ENCODE measurements at places on chromosomes 13 and 19.

DNA sequence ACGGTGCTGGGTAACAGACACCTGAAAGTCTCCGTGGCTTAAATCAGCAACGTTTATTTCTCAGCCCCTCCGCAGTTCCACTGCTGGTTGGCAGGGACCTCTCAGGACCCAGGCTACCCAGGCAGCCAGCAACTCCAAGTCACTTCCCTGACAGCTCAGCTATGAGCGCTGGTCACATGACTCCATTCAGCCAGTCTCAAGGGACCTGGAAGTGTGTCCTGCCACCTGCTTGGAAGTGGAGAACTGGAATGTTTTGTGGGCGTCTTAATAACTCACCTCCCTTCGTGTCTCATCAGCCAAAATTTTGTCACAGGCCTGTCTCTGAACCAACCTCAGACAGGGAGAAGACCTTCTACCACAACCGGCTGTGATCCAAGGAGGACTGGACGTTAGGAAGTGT is 72.8 kb downstream of the DPF1 start:
- no peak for DNase-seq

GRCh38 chr13:95505986-95506385 is 46.5 kb upstream of the CLDN10 start:
- no peak for DNase-seq

DNA sequence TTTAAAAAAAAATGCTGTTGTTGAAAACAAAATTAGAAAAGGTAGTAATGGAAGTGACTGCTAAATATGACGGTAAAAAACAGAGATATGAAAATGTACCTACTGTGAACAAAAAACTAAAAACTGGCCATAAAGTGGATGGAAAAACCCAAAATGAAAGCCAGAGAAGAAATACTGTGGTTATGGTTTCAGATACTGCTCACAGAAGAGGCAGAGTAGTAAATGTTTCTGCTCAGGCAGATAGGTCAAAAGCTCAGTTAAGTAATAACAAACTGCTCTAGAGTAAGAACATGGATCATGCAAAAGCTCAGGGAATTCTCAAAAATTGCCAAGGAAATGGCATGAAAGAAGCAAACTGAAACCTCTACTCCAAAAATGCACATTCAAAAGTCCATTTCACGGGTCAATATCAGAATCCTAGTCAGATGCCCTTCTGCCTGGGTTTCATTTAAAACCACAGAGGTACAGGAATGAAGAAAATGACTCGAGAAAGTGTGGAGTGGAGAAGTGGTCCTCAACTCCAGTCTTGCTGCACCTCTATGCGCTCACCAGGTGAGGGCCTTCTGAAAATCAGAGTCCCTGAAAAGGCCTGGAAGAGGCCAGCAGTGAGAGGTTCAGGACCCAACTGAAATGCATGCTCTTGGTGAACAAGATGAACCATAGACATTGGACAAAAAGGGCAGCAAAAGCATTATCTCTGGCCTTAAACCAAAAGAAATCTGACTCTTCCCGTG is 315.0 kb upstream of the SPRY2 start:
- DNase-seq: no peak

GRCh38 chr19:39420769-39421168 is 8.3 kb downstream of the PLEKHG2 start:
- no peak for DNase-seq

DNA sequence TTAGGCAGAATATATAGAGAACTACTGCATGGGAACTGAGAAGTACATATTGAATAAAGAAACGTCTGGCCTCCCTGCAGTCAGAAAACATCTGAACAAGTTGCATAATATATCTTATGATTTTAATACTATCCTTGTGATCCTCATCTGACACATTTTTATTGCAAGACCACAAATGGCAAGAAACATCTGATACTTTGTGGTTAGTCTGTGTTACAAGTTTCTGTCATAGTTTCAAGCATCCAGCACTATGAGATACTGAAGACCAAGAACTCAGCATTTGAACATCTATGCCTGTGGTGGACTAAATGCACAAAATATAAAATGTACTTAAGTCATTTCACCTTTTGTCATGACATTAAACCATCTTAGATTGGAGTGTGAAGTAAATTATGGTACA is 1175.8 kb upstream of the MIR17HG start:
- DNase-seq: no peak

GRCh38 chr19:58279042-58279924 is 528 bp downstream of the ZNF8 start:
- peak; percentile 20 for DNase-seq

DNA sequence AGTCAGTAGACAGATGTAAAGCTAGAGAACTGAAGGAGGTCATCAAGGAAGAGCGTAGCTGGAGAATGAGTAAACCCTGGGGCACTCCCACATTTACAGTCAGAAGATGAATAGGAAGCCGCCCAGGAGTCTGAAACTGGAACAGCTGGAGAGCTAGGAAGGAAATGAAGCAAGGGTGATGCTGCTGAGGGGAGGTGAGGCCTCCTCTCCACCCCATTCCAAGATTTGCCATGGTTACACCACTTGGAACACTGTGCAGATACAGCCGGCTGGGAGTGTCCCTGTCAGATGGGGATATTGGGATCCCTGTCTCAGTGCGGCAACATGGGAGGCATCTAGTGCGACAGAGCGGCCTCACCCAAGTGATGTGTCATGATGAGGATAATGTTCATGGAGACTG is 51.8 kb upstream of the GPI start:
- DNase-seq: no peak

- DNase-seq: no peak
These were observed 1297.0 kb upstream of the ATXN8OS start for GRCh38 chr13:68810660-68811059.

DNA sequence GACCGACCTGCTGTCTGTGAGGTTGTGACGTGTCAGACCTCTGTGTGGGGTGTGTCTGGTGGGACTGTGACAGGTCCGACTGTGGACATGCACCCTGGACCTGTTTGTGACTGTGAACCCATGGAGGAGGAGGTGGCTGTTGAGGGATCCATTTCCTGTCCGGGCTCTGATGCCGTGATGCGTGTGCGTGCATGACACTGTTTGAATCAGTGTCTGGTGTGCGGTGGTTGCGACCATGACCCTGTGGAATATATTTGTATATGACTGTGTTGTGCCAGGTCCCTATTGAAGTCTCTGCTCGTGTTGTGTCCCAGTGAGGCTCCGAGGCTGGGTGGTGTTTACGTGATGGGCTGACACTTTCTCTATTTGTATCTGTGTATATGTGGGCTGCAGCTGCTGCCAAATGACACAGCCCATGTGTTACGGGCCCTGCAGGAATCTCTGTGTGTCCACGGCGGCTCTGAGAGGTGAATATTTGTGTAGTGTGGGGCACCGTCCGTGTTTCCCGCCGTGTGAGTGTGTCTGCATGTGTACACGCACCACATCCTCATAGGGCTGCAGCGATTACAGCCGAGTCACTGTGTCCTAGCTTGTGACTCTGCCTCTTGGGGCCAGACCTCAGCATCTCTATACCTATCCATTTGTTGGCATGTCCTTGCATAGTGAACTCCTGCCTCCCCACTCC is 18.3 kb downstream of the CCDC97 start:
- no peak for DNase-seq

- no peak for DNase-seq
These were observed 126.5 kb downstream of the ZNF536 start for GRCh38 chr19:30498707-30499106.

DNA sequence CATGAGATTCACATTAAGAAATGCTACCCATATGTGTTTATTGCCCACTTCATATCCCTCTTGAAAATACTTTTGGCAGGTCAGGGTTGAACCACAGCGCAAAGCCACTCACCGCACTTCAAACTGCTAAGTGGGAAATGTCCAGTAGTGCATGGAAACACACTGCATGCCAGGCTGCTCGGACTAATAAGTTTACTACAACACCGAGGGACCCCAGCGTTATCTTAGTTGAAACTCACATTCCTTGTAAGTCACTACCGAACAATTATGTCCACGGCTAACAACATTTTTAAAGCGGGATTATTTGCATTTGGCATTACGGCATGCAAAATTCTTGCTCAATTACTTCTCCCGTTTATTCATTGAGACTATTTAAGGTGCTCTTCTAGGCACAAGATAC is 4.0 kb downstream of the BRD4 start:
- no peak for DNase-seq

GRCh38 chr19:2305452-2306280 is 2.3 kb downstream of the LINGO3 start:
- DNase-seq: no peak

DNA sequence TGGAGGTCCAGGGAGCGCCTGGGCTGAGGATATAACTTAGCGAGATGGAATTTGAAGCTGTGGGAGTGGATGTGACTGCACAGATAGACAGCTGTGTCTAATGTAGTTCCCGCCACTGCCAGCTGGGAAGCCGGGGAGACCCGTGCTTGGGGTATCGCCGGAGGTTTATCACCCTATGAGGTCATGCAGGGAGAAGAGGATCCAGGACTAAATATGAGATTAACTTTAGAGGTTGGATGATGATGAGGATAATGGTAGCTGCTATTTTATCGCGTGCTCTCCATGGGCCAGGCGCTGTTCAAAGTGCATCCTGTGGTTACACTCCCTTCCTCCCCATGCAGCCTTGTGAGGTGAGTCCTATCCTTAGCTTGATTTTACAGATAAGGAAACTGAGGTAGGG is 19.9 kb downstream of the SSC5D start:
- DNase-seq: no peak

GRCh38 chr13:53201454-53202225 is 173.0 kb downstream of the OLFM4 start:
- DNase-seq: no peak

GRCh38 chr13:20274466-20274865 is 42.3 kb upstream of the GJB6 start:
- DNase-seq: no peak

- no peak for DNase-seq
These were observed 1.1 kb downstream of the ATG4D start for GRCh38 chr19:10544753-10545251.

DNA sequence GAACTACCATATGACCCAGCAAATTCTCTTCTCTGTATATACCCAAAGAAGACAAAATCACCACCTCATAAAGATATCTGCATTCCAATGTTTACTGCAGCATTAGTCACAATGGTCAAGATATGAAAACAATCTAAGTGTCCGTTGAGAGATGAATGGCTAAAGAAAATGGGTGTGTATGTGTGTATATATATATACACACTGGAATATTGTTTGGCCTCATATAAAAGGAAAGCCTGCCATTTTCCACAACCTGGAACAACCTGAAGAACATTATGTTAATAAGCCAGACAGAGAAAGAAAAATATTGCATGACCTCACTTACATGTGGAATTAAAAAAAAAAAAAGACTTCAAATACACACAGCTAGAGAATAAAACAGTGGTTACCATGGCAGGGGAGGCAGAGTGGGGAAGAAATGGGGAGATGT is 29.5 kb upstream of the RBM26 start:
- no peak for DNase-seq

DNA sequence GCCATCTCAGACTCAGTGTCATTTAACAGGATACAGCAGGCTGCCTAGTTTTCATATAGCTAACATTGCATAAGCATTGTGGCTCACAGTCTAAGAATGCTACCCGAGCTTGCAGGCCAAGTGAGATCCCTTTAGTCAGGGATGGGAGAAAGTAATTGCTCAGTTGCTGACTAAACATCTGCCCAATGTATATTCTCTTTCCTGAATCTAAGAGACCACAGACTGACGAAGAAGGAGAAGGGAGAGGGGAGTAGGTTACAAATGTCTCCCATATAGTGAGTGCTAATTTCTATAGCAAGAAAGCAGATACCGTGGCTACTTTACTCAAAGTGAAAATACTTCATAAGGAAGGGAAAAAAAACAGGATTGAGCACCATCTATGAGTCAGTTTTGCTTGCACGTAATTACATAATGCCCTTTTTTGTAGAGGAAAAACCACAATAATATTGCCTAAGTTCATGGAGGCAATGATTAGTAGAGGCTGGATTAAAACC is 453.9 kb downstream of the COG6 start:
- DNase-seq: no peak

- DNase-seq: no peak
These were observed 72.5 kb downstream of the RAP2A start for GRCh38 chr13:97506511-97506910.

GRCh38 chr13:52348983-52349780 is 56.8 kb downstream of the THSD1 start:
- no peak for DNase-seq

- DNase-seq: no peak
These were observed 484 bp downstream of the IL11 start for GRCh38 chr19:55369653-55370304.

- no peak for DNase-seq
These were observed 51.8 kb upstream of the ZNF681 start for GRCh38 chr19:23810496-23810895.

- no peak for DNase-seq
These were observed 22.9 kb downstream of the FBN3 start for GRCh38 chr19:8126511-8126910.

DNA sequence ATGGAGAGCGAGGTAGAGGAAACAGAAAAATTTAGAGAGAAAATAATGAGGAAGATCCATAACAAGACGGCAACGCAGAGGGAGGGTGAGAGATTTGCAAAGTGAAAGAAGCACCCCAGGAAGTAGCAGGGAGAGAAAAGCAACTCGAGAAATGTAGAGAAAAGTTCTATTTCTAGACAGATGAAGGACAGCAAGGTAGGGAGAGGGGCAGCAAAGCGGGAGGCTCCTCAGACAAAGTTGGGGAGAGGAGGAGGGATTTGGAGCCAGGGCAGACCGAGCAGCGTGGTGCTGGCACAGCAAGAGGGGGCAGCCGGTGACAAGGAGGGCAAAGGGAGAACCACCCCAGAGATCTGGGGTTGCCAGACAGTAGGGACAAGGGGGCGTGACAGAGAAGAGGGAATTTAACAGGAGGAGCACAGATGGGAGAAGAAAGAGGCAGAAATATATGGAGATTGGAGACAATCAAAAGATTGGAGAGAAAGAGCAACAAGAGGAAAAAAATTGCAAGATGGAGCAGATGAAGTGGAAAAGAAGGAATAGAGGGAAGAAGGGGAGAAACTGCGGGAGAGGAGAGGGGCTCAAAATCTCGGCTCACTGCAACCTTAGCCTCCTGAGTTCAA is 989 bp downstream of the ZNF766 start:
- no peak for DNase-seq

DNA sequence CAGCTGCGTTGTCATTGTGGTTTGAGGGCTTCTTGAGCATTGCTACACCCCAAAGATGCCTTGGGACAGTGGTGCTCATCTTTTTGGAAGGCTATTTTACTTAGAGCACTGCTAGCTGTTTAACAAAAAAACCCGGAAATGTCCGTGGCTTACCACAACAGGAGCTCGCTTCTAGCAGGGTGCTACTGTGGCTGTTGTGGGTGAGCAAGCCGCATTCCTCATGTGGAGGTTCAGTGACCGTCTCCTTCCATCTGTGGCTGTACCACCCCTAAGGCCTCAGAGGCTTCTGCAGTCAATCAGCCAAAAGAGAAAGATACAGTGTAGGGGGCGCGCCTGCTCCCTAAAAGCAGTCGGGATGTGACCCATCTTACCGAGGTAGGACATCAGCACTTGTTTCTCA is 1004.2 kb downstream of the UQCRFS1 start:
- DNase-seq: no peak

- no peak for DNase-seq
These were observed 16.2 kb upstream of the KATNAL1 start for GRCh38 chr13:30323524-30323923.

Data from activated CD4-positive, alpha-beta T cell treated with anti-CD3 and anti-CD28 coated beads, Interleukin-2, amount 50 U/mL, for 4 hours (primary cell).